ENCODE measurements at places on chromosomes 2 and 18. TPM values are rescaled to one million over a fixed set of nuclear protein-coding genes. Genes with fewer than 3 reads are reported as not detected.

- DNase-seq, result no peak
Measured at GRCh38 chr18:46031741-46032140, 40.3 kb downstream of the PSTPIP2 start.

DNA sequence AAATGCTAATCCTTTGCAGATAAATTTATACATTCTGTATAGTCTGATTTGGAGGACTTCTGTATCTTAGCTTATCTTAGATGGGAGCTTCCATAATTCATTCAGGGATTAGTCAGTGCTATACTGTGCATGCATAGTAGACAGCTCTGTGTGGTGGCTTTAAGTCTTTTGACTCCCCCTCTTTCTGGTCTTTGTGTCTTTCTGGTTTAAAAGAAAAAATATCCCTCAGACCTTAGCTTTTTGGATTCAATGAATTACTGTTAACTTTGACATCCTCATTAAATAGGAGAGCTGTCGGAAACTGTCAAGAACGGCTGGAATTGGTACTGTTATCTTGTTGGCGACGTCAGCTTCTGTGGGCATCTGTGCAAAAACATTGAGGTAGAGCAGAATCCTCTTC lies 130.4 kb downstream of the SPTBN1 start:
- DNase-seq, result no peak

- no peak for DNase-seq
Measured at GRCh38 chr2:104975851-104976250, 62.0 kb upstream of the MRPS9 start.

DNA sequence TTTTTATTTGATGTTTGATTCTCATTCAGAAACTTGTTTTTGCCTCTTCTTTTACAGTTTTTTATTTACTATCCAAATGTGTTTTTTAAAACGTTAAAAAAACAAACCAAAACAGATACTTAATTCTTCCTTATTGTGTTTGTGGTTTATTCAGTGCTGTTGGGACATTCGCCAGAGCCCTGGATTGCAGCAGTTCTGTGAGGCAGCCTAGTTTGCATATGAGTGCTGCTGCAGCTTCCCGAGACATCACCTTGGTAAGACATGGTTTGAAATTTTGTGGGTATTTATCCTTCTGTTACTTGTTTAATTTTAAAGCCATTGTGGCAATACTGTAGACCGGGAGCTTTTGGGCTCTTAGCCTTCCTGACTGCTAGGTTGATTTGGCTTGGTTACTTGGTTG lies 91.2 kb downstream of the MTA3 start:
- DNase-seq, result no peak

- no peak for DNase-seq
Measured at GRCh38 chr18:33937270-33937816, 287.4 kb downstream of the NOL4 start.

- no peak for DNase-seq
Measured at GRCh38 chr2:129087133-129087813, 768.6 kb upstream of the HS6ST1 start.

DNA sequence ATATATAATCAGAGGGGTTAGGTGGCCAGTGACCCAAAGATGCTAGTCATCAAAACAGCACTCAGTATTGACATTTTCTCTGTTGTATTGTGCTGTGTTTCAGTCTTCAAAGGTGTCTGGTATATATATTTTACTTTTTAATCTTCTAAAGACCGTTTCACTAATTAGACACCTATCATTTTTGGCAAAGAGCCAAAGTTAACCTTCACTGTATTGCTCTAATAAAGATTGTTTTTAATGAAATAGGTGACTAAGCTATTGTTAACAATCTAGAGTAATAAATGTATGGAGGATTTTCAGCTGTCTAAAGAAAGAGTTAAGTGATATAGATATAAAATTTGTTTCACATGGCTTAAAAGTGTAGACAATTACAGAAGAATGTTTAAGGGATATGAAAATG lies 264.0 kb downstream of the CNTNAP5 start:
- DNase-seq, result no peak

Gene RSAD2
- total RNA-seq, result 3.3 TPM

GRCh38 chr2:205731583-205731981 lies 49.3 kb downstream of the NRP2 start:
- no peak for DNase-seq

GRCh38 chr2:127465258-127465657 lies 47.0 kb downstream of the PROC start:
- DNase-seq, result no peak

DNA sequence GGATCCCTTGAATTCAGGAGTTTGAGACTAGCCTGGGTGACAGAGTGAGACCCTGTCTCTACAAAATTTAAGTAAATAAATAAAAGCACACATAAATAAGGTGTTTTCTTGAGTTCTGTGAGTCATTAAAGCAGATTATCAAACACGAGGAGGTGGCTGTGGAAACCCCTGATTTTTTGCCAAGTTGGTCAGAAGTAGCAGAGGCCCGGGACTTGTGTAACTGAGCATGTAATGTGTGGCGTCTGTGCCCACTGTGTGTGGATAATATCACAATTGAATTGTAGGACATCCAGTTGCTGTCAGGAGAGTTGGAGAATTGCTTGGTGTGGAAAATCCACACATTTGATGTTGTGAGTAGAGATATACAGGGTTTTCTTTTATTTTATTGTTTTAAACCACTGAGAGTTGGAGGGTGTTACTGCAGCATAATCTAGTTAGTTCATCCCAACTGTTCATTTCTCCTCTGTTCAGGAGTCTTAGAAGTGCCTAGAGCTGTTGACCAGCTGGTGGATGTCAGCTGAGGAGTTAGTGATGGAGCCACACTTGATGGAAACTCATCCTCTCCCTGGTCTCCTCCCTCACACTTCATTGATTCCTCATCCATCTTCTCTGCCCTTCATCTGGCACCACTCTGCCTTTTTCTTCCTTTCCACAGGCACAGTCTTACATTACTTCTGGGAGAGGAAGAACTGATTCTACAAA lies 45.9 kb upstream of the RHOB start:
- DNase-seq, result no peak

DNA sequence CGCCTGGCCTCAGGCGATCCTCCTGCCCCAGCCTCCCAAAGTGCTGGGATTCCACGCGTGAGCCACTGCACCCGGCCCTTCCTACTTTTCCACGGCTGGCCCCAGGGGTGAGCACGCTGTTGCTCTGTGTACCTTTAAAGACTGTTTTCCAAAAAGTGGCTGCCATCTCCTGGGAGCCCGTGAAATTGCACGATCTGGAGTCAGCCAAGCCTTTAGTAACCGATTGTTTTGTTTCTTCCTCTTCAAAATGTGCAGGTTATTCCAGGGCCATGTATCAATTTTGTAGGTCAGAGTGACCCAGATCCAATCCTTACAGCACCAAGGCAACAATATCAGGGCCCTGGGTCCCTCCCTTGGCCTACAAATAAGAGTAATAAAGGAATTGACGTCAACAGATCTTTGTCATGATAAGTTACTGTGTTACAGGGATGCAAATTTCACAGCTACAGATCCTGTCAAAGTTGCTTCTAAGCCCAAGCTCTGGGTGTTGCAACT lies 135.6 kb upstream of the ZNF236 start:
- peak; percentile 38 for DNase-seq

DNA sequence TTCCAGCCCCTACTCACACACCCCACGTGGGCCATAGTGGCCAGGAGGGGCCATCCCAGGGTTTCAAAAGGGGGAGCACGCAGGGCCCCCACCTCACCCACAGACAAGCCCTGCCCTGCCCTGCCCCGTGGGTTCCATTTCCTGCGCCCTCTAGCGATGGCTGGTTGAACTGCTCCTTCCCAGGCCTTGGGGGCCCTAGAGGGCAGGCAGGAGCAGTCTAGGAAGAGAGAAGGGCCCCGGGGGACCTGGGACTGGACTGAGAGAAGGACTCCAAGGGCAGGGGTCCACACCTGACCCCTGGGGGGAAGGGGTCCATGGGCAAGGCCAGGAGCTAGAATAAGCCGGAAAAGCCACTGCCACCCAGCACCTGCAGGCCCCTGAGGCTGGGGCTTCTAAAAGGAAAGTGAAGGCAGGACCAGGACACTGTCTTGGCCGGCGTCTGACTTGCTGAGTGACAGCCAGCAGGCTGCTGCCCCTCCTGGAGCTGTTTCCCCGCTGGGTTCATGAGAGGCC lies 10.1 kb downstream of the CYP26B1 start:
- peak; percentile 81 for DNase-seq

Gene ATP5MC3
- 64.4 TPM for total RNA-seq

Gene NT5DC4
- total RNA-seq, result not detected

DNA sequence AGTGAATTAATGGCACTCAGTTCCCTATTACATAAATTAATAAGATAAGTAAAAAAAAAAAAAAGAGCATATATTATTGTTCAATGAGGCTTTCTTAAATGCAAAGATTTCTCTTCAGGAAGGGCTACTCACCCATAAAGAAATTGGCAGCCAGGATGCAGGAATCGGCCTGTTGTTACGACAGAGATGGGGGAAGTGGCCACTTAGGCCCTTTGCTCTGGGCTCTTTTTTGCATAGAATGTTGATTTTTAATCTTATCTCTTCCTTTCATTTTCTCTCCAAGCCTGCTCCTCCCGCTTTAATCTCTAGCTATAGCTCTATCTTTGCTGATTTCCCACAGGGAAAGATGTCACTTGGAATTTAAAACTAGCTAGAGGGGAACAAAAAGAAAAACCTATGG lies 391.8 kb upstream of the CRIM1 start:
- DNase-seq, result no peak

- no peak for DNase-seq
Measured at GRCh38 chr2:104864280-104865095, 10.6 kb downstream of the POU3F3 start.

- no peak for DNase-seq
Measured at GRCh38 chr2:232761301-232761907, 15.0 kb downstream of the KCNJ13 start.

- DNase-seq, result peak; percentile 52
Measured at GRCh38 chr2:150485871-150486538, 1.5 kb downstream of the RND3 start.

Gene LDLRAD4
- total RNA-seq, result 60.7 TPM

DNA sequence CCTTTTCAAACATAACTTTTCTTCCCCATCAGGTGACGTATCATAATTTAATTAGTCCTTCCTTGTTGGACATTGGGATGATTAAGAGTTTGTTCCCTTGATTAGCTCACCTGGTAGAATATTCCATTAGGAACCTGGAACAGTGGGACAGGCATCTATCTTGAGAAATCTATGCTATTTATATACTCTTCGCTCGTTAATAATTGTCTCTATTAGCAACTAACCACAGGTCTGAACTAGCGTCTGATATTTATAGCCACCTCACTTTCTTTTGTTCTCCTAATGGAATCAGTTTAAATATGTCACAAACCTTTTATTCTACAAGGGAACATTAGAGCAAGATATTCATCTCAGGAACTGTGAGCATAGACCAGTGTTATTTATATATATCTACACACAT lies 79.8 kb downstream of the MAPK4 start:
- no peak for DNase-seq

GRCh38 chr2:106095478-106096298 lies 98.4 kb downstream of the UXS1 start:
- DNase-seq, result no peak

Gene POTEJ
- total RNA-seq, result not detected

DNA sequence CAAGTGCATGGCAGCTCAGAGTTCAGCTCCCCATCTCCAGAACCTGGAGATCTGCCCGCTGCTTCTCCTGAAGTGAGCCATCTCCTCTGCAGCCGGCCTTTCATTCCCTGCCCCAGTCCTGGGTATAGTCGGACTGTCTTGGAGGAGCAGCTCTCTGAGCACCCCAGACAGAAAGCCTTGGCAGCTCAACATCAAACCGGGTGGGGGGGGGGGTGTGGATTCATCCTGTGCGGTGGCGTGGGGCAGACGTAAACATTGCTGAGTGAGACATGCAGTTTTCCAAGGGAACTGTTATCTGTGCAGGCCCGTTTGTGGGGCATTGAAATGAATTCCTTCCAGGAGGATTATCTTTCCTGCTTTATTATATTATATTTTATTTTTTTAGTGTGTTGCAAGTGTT lies 125.9 kb upstream of the MYCN start:
- no peak for DNase-seq

DNA sequence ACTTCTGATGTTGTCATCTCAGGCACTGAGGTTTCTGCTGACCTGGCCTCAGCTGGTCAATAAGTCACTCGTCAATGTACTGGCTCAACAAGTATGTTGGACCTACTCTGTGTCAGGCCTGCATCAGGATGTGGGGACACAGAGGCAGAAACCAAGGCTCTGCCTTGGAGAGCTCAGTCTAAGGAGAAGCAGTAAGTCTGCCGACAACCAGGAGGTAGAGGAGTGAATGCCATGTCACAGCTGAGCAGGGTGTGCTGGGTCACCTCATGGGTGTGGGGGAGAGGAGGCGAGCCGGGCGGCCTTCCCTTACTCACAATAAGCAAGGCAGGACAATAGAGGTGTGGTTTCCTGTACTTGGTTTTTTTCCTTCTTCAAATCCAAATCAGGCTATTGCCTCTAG lies 75.8 kb downstream of the COLEC12 start:
- no peak for DNase-seq

Gene TMEM198
- total RNA-seq, result 14.7 TPM

Gene VWA3B
- total RNA-seq, result under 0.01 TPM

Gene HRH4
- not detected for total RNA-seq

DNA sequence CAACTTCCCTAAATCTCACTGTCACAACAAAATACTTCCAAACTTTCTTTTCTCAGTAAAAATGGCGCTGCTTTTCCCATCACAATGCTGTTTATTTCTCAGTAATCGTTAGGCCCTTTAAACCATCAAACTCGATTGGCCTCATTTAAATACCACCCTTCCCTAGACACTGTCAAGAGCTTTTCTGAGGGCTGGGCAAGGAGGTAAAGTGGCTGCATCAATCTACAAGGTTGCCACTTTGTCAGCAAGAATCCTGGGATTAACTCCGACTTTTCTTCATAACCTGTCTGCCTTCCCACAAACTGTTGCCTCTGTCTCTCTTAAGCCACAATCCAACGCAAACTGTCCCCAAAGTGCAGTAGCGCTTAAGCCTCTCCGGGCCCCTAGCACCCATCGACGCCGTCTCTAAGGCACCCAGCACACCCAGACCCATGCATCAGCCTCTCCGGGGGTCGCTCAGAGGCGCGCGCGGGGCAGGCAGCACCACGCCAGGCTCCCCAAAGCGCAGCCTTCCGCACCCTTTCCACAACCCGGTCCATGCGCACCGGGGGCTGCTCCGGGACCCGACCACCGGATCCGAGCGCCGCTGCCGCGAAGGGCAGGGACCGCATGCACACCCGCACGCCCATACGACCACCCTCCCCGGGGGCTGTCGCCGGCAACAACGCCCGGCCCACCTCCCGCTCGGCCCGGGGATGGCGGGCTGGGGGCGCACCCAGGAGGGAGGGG lies 683 bp downstream of the MBOAT2 start:
- DNase-seq, result no peak

Data from frontal cortex (tissue), 4 donors.